ENCODE measurements at places on chromosomes 2 and 18.

DNA sequence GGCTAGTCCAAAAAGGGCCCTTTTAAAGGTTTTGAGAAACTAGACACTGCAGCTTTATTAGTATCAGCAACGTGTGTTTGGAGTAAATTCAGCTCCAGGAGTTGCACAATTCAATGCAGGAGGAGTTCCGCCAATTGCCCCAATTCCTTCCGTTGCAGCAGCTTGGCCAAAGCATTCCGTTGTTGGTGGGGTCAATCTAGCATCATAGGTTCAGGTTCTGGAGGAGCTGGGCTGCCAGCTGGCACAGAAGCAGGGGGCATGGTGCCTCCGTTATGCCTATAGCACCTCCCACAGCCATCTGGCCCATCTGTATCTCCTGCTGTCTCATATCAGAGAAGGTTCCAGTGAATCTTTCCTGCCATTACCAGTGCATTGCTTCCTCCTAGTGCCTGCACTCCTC lies 55.4 kb downstream of the REL start:
- no peak for DNase-seq

GRCh38 chr2:1869987-1870386 lies 125.7 kb upstream of the PXDN start:
- DNase-seq = no peak

DNA sequence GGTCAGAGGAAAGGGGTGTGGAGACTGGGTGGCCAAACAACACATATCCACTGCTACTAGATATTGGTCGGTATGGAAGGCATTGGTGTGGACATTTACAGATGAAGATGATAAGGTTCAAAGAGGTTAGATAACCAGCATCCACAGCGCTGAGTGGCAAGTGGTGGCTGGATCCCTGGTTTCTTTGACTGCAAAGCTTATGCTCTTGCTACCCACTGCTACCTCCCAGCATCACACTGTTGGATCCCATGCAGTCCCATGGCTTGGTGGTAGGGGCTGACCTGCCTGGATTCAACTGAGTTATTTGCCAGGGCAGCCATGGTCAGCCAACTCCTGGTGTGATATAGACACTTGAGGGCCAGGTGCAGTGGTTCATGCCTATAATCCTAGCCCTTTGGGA lies 53.6 kb downstream of the DDX1 start:
- DNase-seq = no peak

DNA sequence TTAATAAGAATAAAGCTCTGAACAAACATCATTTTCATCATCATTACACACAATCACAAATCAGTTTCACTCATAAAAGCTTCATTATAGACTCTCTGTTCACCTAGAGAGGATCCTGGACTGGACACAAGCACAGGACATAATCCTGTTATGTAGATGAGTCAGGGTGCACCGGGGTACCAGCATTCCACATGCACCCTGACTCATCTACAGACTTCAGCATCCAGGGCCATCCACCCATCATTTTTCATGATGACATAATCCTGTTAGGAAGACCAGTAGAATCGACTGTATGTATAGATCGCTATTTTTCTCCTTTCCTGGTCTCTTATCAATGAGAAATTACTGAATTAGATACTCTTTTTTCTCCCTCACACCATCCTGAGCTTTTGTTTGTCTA lies 73.7 kb upstream of the PIK3C3 start:
- DNase-seq = no peak

- DNase-seq = no peak
Observed at GRCh38 chr2:231634412-231634811, 41.7 kb downstream of the TEX44 start.

DNA sequence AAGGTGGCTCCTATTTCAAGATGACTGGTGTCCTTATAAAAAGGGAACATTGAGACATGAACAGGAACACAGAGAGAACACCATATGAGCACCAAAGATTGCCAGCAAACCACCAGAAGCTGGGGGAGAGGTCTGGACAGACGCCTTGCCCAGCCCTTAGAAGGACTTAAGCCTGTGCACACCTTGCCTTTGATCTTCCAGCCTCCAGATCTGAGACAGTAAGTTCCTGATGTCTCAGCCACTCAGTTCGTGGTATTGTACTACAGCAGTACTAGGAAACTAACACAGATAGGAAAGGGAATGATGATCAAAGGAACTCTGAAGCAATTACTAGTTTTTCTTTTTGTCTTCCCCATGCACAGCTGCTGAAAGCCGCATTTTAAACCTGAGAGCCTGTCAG lies 137.3 kb upstream of the FHL2 start:
- DNase-seq = no peak

GRCh38 chr18:64840911-64841701 lies 692.2 kb upstream of the LINC00305 start:
- no peak for DNase-seq

GRCh38 chr2:128642821-128643220 lies 324.2 kb upstream of the HS6ST1 start:
- DNase-seq = no peak

DNA sequence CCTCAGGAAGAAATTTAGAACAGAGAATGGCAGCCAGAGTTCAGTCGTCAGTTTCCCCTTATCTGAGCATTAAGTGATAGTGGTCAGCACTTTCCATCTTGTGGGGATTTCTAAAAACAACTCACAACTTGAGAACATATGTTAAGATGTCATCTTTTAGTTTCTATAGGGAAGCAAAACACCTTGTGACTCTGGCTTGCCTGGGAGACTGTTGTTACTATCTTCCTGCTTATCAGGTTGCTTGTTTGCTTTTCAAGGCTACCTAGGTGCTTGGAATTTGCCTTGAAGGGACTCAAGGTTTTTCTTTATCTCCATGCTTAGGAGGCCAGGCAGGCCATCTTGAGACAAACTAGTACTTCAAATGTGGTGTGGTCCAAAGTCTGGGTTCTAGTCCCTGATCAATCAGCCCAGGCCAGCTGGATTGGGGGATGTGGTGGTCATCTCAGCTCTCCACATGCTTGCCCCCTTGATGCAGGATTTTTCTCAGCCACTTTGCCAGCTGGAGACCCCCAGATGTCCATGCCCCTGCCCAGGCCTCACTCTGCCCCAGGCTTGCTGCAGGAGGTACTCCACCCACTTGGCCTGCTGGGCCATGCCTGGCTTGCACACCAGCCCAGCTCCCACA lies 125.9 kb downstream of the LYPD1 start:
- DNase-seq = no peak
